HS-5 (cell line): ENCODE measurements at places on chromosomes 11 and 22.

DNA sequence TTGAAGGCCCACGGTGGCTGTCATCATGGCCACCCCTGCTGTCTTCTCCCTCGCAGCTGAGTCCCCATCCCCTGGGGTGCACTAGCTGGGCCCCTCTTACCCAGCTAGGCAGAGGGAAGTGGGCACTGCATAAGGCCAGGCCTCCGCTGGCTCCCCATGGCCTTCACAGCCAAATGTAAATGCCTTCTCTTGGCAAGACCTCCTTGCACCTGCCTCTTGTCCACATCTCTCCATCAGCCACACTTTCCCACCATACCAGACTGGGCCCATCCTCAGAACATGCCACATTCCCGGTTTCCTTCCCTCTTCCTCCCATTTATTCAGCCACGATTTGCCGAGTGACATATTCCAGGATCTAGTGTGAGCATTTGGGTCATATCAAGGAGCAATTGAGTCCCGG is 49.7 kb downstream of the NECTIN1 start:
- DNase-seq = no peak

DNA sequence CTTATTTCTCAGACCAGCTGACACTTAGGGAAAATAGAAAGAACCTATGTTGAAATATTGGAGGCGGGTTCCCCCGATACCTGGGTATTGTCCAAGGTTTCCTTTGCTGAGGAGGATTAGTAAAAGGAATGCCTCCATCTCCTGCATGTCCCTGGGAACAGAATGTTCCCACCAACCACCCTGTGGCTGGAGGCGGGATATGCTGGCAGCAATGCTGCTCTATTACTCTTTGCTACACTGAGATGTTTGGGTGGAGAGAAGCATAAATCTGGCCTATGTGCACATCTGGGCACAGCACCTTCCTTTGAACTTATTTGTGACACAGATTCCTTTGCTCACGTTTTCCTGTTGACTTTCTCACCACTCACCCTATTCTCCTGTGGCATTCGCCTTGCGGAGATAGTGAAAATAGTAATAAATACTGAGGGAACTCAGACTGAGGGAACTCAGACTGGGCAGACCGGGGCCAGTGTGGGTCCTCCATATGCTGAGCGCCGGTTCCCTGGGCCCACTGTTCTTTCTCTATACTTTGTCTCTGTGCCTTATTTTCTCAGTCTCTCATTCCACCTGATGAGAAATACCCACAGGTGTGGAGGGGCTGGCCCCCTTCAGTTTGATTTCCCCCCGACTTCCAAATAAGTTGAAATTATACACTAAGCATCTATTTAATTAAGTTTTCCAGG is 32.1 kb downstream of the IGLL1 start:
- no peak for DNase-seq

- DNase-seq = no peak
These were observed 3.7 kb downstream of the KRTAP5-4 start for GRCh38 chr11:1618231-1618630.

DNA sequence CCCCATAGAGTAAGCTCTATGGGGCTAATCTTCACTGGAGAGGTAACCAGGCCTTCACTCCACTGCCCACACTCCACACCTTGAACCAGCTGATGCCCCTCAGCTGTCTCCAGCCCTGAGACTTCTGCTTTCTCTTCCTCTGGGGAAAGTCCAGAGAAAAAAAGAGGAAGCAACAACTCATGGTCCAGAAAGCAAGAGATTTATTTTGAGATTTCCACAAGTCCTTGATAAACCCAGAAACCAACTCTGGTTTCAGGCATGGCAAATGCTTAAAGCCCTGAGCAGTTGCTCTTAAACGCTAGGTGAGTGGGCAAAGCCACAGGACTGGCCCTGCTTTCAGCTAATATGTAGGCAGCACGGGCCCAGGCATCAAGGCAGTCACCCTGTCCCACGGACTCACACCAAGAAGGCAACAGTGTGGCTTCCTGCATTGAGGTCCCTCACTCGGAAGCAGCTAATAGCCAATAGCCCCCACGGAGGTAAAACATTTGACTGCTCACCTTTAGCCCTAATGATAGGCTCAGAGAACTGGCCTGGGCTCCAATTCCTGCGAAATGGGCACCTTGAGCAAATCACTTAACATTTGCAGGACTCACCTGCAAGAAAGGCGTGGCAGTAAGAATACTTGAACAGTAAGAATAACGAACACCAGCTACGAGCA is 4.3 kb downstream of the CYB561A3 start:
- no peak for DNase-seq

GRCh38 chr22:41966607-41967240 is 2.5 kb upstream of the SEPTIN3 start:
- peak; percentile 65 for DNase-seq
